ENCODE measurements at places on chromosomes 2 and 18. TPM values are rescaled to one million over a fixed set of nuclear protein-coding genes. Genes with fewer than 3 reads are reported as not detected.
A peak's percentile ranks its signal among the peaks of the same experiment; 100 is the strongest.

GRCh38 chr18:70422391-70422965, 133.6 kb downstream of the SOCS6 start:
- no peaks in the 10 kb centered on the region for H3K36me3 ChIP-seq
- DNase-seq, result no peak
- H3K4me3 ChIP-seq, result no peak overlapping the region
- no peaks in the 10 kb centered on the region for H3K4me1 ChIP-seq

The ZNF892 gene
- total RNA-seq, result 5.9 TPM

- no peak for DNase-seq
- no peak overlapping the region for H3K27ac ChIP-seq
- H3K4me1 ChIP-seq, result peaks cover 6% of the 10 kb centered on the region
- H3K27me3 ChIP-seq, result peaks cover 20% of the 10 kb centered on the region
- no peaks in the 10 kb centered on the region for H3K36me3 ChIP-seq
Measured at GRCh38 chr2:199740111-199740428, 110.9 kb downstream of the FTCDNL1 start.

GRCh38 chr2:203893401-203893800, 25.8 kb downstream of the CTLA4 start:
- H3K27ac ChIP-seq, result peak overlapping the region; percentile 89
- no peak for DNase-seq
- peaks cover 73% of the 10 kb centered on the region for H3K4me1 ChIP-seq
- peaks cover 2% of the 10 kb centered on the region for H3K36me3 ChIP-seq

- H3K27me3 ChIP-seq, result peaks cover 17% of the 10 kb centered on the region
- H3K27ac ChIP-seq, result no peak overlapping the region
- H3K36me3 ChIP-seq, result no peaks in the 10 kb centered on the region
Measured at GRCh38 chr2:46216213-46216612, 81.0 kb upstream of the EPAS1 start.

DNA sequence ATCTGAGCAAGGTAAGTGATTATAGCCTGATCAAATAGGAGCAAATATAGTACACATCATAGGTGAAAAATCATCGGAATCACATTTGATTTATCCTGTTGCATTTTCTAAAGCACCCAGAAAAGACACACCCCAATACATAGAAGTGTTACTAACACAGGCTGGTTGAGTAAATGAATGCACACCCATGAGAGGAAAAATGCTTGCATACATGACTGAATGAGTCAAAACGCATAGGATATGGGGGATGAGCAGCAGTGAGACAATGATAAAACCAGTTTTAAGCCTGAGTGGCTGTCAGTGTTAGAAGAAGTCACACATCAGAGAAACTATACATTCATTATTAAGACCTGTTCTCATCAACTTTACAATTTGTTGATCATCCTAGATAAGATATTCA, 449.6 kb upstream of the CDH20 start:
- DNase-seq, result no peak
- no peaks in the 10 kb centered on the region for H3K27me3 ChIP-seq
- no peaks in the 10 kb centered on the region for H3K36me3 ChIP-seq
- no peak overlapping the region for H3K27ac ChIP-seq
- no peaks in the 10 kb centered on the region for H3K4me1 ChIP-seq

DNA sequence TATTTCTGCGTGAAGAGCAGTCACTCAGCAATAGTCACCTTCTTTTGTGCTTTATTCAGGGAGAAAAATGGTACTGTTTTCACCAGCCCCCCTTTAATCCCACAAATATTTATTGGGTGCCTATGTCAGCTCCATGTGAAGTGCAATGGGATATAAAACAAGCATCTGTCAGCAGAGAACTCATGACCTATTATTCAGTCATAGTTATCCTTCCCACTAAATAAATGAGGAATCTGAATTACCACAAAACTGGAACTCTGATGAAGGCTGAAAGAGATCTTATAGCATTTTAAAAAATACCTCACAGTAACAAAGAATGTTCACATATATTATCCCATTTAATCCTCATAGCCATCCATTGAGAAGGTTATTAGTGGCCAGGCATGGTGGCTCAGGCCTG, 45.8 kb downstream of the DHX57 start:
- no peak overlapping the region for H3K27ac ChIP-seq
- no peaks in the 10 kb centered on the region for H3K27me3 ChIP-seq

- H3K4me1 ChIP-seq, result peaks cover 5% of the 10 kb centered on the region
- H3K4me3 ChIP-seq, result no peak overlapping the region
- DNase-seq, result no peak
Measured at GRCh38 chr2:233281992-233282603, 25.5 kb upstream of the SAG start.

DNA sequence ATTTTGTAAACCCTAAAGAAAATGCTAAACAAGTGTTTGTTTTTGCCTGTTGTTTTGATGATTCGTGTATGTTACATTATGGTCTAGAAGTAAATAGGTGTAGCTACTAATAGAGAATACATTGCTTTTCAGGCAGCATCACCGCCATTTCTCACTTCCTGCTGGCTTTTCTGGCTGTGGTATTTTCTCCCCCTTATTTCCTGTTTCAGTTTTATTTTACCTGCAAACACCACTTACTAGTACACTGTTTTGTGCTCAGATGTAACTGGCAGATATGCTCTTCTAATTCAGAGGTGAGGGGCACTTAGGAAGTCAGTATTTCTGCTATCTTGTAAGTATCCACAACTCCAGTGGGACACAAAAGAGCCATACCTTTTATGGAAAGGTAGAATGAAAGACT, 38.1 kb upstream of the SLC3A1 start:
- H3K4me3 ChIP-seq, result no peak overlapping the region
- no peak overlapping the region for H3K27ac ChIP-seq
- H3K36me3 ChIP-seq, result peaks cover 2% of the 10 kb centered on the region
- DNase-seq, result peak; percentile 10

DNA sequence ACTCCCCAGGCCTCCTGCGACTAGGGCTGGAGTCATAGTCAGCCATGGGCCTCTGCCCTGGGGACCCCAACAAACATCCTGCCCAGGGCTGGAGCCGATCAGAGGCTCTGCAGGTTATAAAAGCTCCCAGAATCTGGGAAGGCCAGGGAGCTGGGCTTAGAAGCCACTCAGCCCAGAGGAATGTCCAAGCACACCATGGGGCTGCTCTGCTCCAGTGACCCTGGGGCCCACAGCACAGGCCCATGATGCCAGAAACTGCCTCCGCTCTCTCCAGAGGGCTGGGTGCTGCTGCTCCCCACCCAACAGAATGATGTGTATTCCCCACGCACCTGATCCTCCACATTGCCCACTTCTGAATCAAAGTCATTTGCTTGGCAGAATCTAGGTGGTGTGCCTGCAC, 88.5 kb downstream of the ARMC9 start:
- peaks cover 2% of the 10 kb centered on the region for H3K27me3 ChIP-seq
- DNase-seq, result no peak
- no peak overlapping the region for H3K4me3 ChIP-seq
- no peaks in the 10 kb centered on the region for H3K4me1 ChIP-seq
- H3K36me3 ChIP-seq, result no peaks in the 10 kb centered on the region

All from activated T-helper 1 cell treated with anti-CD3 and anti-CD28 coated beads, Interleukin-12 subunit alpha, Interleukin-12 subunit beta, Interleukin-2, Interleukin-4 antibody, amounts not matched to agents 30 ng/mL and 10 ng/mL and 1 ng/mL, durations not matched to agents 14 hours and 24 hours and 36 hours (primary cell).